ENCODE measurements at places on chromosomes 12 and 14.

GRCh38 chr12:23084236-23084995 lies 459.4 kb downstream of the ETNK1 start:
- DNase-seq, result no peak

GRCh38 chr14:51848120-51848519 lies 12.3 kb upstream of the GNG2 start:
- no peak for DNase-seq

DNA sequence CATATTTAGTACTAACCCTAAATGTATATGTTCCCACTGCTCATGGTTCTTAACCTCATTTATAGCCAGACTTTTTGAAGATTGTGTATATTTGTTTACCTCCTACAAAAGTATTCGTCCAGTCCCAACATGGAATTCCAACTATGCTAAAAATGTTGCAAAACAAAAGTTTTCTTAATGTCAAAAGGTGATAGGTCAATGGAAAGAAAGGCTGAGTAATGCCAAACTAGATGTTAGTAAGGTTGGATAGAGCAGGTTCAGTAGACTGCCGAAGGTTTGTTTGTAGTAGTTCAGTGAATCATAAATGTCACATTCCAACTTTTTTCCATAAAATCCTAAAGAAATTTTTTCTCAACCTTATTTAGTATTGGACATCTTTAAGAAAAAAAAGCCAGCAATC lies 874.5 kb downstream of the FLRT2 start:
- no peak for DNase-seq

DNA sequence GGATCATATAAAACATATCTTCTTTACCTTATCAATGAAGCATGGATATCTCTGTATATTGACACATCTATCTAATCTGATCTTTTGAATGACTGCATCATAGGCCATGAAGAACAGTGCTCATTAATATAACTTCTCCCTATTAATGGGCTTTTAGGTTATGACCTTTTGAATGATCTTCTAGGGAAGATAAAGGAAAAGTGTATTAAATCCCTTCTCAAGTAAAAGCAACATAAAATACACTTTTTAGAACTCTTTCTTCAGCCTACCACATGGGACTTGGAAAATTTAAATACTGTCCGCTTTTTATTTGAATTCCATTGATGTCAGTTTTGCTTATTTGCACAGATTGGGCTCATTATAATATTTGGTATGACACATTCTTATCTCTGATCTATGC lies 425.4 kb downstream of the MED13L start:
- no peak for DNase-seq

DNA sequence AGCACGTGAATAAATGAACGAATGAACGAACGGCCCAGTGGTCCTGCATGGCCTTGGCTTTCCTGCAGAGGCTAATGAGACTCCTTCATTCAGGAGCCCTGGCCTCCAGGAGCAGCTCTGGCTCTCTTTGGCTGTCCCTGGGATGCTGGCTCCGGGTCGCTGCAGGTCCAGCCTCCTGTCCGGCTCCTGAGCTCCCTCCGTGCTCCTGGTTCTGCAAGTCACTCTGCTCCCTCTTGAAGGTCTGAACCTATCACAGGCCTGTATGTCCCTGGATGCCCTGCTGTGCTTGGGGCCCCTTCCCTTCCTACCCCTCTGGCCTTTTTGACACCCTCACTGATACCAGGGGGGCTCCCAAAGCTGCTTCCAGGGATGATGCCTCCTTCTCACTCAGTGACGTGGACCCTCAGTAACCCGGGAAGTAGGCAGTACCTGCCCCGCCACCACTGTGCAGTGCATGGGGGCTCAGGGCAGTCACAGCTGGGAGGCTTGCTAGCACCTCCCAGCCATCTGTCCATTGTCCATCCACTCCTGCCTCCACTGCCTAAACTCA lies 133.7 kb upstream of the C14orf180 start:
- DNase-seq, result peak; percentile 8

DNA sequence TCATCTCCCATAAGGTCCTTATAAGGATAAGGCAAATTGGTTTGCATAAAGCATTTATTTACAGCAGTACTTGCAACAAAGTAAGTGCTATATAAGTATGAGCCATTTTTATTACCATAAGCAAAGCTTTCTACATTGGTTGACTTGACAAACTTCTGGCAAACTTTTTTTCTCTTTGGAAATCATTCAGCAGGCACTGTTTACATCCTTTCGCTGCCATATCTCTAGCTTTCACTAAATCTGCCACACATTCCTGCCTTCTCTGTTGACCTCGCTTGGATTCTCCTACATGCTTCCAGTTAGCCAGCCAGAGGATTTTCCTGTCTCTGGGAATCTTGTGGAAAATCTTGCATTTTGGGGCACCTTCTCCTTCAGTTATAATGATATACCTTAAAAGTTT lies 21.8 kb upstream of the HDAC7 start:
- DNase-seq, result no peak

DNA sequence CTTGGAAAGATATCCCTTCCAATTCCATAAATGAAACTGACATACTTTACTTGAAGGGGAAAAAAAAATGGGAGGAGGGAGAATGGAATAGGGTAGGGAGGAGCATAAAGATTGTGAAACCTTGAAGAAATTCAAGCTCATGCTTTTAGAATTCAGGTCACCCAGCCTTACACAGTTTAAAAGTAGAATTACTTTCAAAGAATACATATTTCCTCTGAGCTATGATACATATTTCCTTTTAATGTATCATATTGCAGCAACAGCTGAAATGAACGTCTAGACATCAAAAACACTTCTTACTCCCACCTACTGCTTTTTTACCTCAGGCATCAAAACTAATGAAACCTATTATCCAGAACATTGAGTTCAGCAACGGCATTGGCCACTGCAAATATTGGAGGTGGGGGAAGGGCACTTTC lies 156.0 kb downstream of the MED13L start:
- DNase-seq, result no peak

DNA sequence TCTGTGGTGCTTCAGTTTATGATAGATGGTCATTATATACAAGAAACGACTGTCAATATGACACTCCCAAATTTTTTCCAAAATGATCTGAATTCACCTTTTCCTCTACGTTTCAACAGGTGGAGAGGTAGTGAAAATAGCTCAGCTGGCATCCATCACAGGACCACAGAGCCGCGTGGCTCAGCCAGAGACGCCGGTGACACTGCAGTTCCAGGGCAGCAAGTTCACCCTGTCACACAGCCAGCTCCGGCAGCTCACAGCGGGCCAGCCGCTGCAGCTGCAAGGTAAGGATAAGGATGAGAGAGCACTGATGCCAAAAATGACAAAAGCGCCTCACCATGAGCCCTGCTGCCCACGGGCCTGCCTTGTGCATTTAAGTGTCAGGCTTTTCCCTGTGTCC lies 73.9 kb downstream of the EP400 start:
- no peak for DNase-seq

- no peak for DNase-seq
These were observed 709.1 kb downstream of the DIO2 start for GRCh38 chr14:79502136-79502750.

- DNase-seq, result no peak
These were observed 372 bp upstream of the DPF3 start for GRCh38 chr14:72894323-72894622.

DNA sequence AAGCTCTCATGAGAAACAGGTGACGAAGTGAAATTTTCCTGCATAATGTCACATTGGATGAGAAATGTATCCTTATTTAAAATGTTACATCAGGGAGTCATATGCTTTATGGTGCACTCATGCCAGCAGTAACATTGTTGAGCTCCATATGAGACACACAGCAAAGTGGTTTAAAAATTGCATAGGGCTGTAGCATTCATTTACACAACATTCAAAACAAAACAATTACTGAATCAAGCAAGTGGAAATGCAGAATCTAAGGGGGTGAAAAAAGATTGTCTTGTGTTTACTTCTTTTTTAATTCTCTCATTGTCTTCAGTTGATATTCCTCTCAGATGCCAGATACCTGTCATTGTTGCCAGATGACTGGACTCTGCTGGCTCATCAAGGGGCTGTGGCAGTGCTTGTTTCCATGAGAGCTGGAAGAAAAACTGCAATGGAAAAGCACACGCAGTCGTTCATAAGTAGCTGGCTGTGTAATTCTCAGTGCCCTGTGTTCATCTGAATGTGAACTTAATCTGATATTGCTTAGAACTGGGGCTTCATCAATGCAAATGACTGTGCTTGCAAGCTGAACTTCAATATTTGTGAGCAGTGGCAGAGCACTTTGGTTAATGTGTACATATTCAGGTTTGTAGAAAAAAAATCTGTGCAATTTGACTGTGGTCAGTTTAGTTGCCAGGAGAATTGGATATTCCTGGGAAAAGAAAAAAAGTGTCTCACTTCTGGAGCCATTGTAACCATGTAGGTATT lies 305.6 kb downstream of the RAD51B start:
- DNase-seq, result no peak

DNA sequence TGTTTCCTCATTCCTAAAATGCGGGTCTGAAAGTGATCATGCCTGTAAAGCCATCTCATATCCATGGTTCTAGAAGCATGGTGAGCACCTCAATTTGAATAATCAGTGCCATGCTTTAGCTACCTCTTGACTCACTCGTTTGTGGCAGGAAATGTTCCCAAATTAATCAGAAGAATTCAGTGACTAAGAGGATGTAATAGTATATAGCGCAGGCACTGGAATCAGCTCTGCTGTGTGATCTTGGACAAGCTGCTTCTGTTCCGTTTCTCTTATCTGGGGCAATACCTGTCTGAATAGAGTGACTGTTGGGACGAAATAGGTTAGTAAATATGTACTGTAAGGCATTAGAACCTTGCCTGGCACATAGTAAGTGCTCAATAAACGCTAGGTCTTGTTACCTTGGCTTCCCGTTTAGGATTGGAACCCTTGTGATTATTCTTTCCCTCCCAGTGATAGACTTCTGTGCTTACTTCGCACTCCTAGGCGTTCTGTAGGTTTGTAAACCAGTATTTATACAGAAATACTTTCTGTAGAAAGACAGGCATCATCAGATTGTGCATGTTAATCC lies 820 bp upstream of the SMAGP start:
- no peak for DNase-seq

DNA sequence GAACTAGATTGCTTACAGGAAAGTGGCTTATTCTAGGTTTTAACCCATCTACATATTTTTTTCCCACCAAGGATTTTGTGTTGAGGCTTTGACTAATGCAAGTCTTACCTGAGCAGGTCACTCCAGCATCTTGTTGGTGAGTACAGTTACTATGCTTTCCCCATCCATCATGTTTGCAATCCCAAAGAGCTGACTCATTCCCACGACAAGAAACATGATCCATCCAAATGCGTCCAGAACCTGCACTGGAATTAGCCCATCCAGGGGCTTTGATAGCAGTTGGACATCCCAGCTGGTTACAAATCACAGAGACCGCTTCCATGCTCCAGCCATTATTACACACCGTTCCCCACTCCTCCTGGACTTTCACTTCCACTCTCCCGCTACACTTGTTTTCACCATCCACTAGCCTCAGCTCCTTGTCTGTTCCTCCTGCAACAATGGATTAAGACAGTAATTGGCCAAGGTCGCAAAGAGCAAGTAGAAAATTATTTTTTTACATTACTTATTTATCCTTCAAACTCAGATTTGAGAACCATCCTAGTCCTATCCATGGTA lies 2.5 kb downstream of the CD163 start:
- no peak for DNase-seq

DNA sequence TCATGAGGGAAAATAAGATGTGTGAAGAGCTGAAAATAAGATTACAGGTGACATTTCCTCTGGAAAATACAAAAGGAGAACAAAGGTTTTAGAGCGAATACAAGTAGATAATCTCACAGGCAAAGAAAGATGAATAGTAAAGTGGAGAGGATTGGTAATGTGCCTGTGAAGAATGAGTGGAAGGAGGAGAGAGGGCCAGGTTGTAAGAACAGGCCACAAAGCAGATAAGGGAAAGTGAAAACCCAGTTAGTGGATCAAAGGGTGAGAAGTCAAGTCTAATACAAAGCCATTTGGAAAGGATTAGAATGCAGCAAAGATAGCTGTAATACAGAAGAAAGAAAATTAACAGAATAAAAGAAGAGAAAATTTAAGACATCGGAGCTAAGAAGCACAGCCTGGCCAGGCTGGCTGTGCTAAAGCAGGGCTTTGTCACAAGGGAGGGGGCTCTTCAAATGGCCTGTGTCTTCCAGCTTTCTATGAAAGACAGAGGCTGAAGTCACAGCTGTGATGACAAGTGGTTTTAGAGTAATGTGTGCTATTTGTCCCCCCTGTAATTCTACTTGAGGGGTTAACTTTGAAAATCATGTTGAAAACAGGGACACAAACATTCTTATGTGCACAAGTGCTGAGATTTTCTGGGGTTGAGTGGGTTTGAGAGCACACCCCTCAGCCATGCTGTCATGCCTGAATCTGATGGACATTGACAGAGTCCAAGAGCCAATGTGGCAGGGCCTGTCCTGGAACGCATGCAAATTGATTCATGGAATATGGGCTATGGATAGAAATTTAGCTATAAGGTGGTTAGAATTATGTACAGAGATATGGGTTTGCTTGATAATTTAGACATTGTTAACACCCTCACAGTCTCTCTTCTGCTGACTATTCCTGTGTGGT lies 344.5 kb upstream of the NAV3 start:
- DNase-seq, result no peak

GRCh38 chr12:123983822-123984485 lies 10.9 kb downstream of the ZNF664 start:
- DNase-seq, result no peak

DNA sequence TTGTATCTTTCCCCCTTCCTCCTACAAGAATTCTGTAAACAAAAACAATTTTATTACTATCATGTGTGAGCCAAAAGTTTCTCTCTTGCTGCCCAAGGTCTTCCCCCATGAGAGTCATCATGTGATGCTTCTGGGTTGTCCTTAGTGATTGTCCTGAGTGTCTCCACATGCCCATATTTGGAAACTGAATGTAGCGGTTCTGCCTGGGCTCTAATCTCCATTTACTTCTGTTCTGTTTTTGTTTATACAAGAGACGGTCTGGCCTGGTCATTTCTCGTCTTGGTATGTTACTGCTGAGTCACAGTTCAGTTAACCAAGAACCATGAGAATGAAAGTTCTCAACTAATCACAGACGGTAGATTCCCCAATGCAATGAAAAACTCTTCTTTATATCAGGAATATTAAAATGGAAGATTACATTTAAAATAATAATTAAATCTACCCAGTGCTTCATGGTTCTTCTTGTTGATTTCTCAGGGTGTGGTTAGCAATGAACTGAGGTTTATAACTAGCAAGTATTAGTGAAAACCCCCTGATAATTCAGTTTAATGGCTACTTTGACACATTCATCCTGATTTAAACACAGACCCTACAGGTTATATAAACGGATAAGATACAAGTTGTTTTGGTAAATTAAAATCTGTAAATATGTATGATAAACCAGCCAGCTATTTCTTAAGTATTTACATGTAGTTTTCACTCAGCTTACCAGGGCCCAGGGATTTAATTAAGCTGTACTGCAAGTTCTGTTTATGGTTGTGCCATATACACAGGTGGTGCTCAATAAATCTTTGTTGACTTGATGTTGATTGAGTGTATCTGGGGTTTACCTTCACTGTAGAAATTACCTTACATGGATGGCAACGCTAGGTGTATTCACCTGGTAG lies 81.1 kb downstream of the PELI2 start:
- DNase-seq, result no peak
